ENCODE measurements at places on chromosomes 12 and 14. TPM values are rescaled to one million over a fixed set of nuclear protein-coding genes. Genes with fewer than 3 reads are reported as not detected.

GRCh38 chr14:96265383-96266095, 9.5 kb downstream of the BDKRB1 start:
- no peak for DNase-seq

Gene VASH1
- total RNA-seq = 1.5 TPM

DNA sequence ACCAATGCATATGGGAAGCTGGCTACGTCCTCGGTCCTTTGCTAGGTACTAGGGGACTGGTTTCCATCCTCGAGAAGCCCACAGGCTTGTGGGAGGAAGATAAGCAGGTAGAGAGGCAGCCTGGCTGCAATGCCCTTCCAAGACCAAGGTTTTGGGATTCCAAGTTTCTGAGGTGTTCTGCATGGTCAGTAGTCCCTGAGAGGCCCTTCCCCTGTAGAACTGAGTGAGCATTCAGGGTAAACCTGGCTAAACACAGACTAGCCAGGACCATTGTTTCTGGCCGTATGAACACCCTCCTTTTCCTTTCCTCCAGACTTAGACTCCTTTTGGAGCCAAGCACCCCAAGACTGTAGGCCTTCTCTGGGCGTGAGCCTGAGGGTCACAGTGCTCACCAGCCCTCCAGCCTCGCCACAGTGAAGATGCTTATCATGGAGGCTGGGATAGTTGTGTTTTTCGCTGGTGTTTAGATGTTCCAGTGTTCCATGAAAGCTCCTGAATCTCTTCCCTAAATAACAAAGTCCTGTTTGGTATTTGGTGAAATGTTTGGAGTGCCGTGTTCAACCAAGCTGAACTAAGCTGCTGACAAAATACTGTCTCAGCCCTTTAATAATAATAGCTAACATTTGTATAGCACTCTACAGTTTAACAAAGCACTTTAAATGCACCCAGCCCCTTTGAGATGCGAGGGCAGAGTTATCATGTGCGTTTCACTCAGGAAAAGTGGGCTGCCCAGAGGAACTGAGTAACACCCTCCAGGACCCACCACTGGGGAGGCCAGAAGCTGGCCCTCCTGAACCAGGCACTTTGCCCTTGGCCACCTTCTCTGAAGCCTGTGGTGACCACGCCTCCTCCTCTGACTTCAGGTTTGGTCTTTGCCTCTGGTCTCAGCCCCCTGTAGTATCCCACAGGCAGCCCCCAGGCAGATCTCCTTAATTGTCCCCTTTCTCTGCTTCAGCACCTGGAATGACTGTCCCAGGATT, 284.5 kb downstream of the CACNA1C start:
- no peak for DNase-seq

Gene JAG2
- total RNA-seq = 8.0 TPM

- DNase-seq = no peak
These were observed 54.4 kb upstream of the HMGA2 start for GRCh38 chr12:65769880-65770279.

DNA sequence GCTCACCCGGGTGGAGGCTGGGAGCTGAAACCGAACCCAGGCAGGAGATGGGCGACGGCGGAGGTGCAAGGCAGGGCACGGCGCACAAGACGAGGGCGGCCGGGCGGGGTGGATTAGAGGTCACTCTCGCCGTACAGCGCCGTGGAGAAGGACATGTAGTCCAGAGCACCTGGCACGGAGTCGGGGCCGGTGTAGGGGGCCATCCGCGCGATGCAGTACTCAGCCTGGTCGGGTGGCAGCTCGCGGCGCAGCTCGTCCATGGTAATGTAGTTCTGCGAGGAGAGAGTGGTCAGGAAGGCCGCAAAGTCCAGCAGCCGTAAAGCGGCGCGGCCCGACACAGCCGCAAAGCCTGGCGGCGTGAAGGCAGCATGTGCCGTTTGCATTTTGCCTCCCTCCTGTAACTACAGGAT, 81.9 kb upstream of the ZFP36L1 start:
- DNase-seq = no peak

DNA sequence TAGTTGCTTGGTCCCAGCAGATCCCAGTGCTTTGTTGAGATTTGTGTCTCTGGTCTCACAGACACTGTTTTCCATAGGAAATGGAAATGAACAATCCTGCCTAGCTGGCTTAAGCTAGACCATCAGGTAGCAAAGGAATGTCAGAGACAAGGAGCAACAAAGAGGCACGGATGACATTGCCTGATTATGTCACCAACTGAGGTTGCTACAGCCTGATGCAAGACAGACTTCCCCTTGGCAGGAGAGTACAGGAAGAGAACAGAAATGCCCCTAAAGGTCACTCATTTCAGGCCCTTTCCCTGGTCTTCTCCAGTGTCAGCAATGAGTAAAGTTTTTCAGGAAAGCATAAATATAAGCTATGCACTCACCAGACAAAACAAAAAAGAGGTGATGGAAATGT, 2.0 kb upstream of the PRB2 start:
- no peak for DNase-seq

GRCh38 chr14:68563251-68564131, 229.4 kb downstream of the ZFP36L1 start:
- no peak for DNase-seq
